ENCODE measurements at places on chromosomes 7 and 10.

DNA sequence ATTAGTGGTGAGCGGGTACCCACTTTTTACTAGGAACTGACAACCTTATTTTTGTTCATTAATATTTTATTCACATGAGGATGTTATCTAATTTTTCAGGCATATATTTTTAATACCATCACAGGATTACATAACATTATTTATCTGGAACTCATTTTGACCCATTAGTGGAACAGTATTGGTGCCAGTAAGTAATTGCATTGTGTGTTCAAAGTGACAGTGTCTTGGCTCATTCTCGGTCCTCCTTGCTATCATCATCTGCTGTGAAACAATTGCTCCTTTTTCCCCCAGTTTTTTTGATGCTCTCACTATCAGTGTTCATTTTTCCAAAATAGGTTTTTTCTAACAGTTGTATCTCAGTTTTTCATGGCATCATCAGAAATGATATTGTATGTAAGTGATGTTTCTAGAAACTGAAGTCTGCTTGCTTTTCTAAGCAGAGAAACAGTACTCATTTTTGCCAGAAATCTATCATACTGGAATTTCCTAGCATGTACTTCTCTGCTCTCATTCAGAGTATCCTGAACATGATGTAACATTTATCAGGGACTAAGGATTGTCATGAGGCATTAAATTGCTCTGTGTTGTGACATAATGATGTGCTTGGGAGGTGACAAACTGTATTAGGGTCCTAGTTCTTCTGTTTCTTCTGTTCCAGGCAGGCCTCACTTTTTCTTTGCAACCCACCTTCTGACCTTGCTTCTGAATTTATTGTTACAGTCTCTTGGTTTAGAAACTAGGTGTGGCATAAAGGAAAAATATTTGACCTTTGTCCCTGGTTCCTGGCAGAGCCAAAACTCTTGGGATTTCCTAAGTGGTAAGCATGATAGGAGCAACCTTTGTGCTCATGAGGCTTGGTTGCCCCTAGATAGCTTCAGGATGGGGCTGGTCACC is 4.2 kb downstream of the NUB1 start:
- DNase-seq, result no peak

- DNase-seq, result no peak
Observed at GRCh38 chr10:17737027-17737965, 14.7 kb upstream of the TMEM236 start.

DNA sequence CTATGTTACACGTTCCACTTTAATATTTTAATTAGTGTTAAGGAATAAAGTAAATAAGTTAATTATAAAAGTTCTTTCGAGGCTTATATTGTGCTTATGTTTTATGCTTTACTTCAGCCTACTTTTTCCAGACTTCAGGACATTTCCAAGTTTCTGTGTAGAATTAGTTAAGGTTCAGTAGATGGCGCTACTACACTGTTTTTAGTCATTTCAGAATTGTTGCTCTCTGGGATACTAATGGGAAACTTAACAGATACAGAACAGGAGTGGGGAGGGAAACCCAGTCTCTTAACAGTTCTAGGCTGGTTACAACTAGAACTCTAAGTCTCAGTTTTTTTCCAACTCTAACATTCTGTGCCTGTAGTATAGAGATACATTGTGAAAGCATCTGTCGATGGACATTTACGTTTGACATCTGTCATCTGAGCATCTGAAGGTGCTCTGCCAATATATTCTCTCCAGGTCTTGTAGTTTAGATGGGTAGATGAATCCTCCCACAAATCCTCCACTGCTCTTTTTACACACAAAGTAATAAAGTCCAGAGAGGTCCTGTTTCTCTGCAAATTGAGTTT is 56.8 kb upstream of the FAM171A1 start:
- peak; percentile 35 for DNase-seq

- no peak for DNase-seq
Observed at GRCh38 chr7:17274551-17275245, 23.8 kb upstream of the AHR start.

DNA sequence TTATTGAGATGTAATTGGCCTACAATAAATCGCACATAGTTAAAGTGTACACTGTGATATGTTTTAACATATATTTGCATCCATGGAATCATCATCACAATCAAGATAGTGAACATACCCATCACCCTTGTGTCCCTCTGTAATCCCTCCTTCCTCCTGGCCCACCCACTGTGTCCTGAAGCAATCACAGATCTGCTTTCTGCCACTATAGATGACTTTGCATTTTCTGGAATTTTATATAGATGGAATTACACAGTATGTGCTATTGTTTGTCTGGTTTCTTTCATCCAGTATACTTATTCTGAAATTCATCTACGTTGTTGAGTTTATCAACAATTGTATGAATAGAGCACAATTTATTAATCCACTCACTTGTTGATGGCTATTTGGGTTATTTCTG is 181.3 kb downstream of the SNX10 start:
- no peak for DNase-seq

DNA sequence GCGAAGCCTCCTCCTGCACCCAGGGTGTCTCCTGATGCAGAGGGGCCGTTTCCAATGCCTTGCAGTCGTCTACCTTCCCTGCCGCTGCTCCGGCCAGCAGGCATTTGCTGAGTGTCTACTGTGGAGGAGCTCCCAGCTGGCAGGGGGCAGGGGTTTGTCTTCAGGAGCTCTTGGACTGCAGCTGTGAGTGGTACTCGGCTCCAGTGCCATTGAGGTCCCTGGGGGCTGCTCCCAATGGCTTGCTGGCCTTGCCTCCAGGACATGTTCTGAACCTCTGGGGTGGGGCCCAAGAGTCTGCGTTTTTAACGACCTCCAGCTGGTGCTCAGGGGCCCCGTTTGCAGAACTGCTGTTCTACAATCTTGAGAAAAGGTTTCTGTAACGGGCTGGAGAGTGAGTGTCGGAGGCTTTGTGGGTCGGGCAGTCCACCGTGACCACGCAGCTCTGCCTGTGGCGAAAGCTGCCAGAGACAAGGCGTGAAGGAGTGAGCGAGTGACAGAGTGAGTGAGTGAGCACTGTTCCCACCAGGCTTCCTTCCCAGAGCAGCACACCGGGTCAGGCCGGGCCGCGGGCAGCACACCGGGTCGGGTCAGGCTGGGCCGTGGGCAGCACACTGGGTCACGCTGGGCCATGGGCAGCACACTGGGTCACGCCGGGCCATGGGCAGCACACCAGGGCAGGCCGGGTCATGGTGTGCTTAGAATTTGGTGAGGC is 520.2 kb downstream of the PTPRN2 start:
- no peak for DNase-seq

DNA sequence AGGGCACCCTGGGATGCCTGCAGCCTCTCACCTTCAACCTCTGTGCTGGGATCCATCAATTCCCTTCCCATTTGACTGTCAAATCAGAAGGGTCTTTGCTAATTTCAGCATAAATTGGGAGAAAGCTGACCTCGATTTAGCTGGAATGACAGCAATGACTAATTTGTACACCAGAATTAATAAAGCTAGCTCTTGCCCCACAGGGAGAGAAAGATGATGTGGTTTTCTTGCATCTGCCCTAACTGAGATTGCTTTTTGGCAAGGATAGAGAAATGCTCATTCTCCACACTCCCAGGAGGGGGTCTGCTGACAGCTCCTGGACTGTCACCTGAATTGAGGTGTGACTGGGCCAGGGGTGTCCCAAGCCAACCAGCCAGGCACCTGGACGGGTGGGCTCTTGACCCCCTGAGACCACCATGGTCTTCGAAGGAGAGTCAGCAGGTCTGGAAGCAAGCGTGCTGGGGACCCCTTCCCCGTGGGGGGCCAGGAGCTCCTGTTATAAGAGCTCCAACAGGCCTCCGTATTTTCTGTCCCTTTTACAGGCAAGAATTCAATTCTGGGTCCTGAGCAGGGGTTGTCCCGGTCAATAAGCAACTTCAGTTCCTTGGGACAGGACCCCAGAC is 42.1 kb downstream of the RBM17 start:
- DNase-seq, result no peak

- no peak for DNase-seq
Observed at GRCh38 chr10:86262688-86263181, 103.9 kb downstream of the GRID1 start.

DNA sequence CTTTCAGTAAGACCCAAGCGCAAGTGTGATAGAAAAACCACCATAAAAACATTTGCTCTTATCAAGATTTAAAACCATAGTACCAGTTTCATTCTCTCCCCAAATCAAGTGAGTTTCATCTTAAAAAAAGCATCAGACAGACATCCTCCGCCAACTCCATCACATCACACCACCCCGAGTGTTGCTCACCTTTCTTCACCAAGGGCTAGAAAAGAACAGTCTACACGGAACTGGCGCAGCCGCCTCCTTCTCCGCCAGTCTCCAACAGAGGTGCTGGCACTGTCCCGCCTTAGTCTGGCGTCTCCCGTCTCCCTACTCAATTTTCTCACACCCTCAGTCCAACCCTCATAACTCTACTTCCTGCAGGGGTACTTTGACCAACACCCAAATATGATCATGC is 46.9 kb upstream of the WIPI2 start:
- no peak for DNase-seq

- peak; percentile 66 for DNase-seq
Observed at GRCh38 chr10:116765648-116766081, 23.3 kb upstream of the HSPA12A start.

- no peak for DNase-seq
Observed at GRCh38 chr10:85666987-85667386, 699.6 kb downstream of the GRID1 start.

GRCh38 chr7:16369855-16370254 is 51.5 kb downstream of the CRPPA start:
- no peak for DNase-seq

GRCh38 chr10:97732052-97732359 is 4.9 kb upstream of the ZFYVE27 start:
- DNase-seq, result no peak
